ENCODE measurements at places on chromosomes 12 and 14.
A peak's percentile ranks its signal among the peaks of the same experiment; 100 is the strongest.

DNA sequence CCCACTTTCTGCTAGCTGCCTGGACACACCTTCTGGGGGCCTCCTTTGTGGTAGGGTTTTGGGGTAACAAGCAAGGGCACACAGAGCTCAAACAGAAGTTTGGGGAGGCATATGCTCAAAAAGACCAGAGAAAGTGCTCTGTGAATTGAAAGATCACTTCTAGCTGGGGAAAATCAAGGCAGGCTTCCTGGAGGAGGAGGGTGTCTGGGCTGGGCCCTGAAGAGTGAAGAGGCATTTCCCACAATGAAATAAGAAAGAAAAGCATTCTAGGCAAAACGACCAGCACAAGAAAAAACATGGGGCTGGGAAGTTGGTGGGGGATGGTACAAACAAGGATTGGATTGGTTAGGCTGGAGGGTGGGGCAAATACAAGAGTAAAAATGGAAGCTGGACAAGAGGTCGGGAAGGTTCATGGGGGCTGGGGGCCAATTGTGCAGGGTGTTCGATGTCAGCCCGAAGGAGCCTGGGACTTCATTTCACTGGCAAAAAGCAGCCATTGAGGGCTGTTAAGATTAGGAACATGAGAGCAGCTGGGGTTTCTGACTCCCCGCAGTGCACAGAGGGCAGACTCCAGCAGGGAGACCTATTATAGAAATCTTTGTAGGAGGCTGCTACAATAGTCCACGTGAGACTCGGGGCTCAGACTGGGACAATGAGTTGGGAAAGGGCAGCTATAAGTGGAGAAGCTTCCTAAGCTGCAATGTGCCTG lies 51.5 kb upstream of the CMKLR1 start:
- no peak for DNase-seq

GRCh38 chr12:96874211-96874610 lies 32.8 kb upstream of the NEDD1 start:
- no peak for DNase-seq

DNA sequence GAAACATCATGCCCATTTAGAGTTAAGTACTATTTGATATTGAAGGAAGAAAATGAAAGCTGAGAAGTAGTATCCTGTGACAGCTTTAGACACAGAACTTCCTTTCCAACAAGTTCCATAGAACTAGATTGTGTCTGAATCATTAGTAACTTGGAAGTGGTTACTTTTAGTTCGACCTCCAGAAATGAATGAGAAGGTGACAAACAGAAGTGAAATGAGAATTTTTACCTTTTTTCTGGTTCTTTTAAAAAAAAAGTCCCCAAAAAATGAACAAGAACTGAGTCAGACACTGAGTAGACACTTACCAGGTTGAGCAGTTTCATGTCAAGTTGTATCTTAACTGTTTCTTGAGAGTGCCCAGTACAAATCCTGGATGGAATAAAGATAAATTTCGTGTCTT lies 3.0 kb downstream of the ATP6V0A2 start:
- peak; percentile 4 for DNase-seq

DNA sequence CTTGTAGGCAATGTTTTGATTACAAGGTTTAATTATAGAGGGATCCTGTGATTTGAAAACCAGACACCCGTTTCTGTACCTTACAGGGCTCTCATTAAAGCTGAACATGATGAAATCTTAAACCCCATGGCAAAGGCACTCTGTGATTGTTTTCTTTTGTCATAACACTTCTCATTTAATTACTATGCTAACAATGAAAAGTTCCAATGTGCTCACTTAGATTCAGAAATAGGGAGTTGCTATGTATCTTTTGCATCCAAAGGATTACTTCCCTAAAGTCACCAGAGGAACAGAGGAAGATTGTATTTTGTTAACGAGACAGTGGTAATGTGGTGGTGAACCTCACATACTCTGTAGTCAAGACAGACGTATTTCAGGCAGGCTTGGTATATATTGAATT lies 81.5 kb upstream of the MYF6 start:
- no peak for DNase-seq

GRCh38 chr12:76247992-76248391 lies 100.2 kb downstream of the BBS10 start:
- no peak for DNase-seq

Measured in CD4-positive, alpha-beta T cell treated with Interleukin-2 at 100 ng/mL for 4 hours (primary cell).